Omental fat pad (tissue), 4 donors: ENCODE measurements at places on chromosomes 6 and 20. TPM values are rescaled to one million over a fixed set of nuclear protein-coding genes. Genes with fewer than 3 reads are reported as not detected.

DNA sequence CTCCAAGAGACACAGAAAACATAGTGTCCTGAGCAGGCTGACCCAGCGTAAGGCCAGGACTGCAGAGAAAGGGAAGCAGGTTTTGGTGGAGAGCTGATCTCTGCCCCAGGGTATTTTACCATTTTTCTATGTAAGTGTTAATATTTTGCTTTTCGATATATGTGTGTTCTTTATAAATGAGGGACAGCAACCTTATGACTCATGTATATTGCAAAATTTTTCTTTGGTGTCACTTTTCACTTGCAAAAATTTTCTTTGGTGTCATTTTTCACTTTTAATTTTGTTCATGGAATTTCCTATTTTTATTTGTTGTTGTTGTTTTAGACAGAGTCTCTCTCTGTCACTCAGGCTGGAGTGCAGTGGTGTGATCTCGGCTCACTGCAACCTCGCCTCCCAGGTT, 34.6 kb upstream of the PXDC1 start:
- DNase-seq, result no peak

DNA sequence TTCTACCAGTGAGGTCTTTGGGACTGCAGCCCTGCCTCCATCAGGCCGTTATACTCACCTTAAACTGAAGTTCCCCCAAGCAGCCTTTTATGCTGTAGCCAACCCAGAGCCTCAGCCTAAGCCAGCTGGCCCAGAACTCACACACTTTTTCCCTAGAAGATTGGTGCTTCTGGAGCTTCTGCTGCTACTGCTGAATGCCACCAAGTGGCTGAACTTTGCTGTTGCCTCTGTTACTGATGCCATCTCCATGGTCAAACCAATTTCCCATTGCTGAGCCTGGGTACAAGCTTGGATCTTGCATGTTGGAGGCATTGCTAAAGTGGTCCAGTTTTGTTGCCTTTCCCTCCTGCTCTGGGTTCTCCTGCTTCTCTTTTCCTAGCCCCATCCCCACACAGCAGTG, 15.0 kb upstream of the TBX18 start:
- no peak for DNase-seq

The NAPB gene
- total RNA-seq, result 14.5 TPM

The HLA-E gene
- total RNA-seq, result 562 TPM

The ZKSCAN8 gene
- 17.6 TPM for total RNA-seq

The DNMT3B gene
- 2.0 TPM for total RNA-seq

The GGTLC1 gene
- total RNA-seq, result not detected

The BTBD9 gene
- 26.3 TPM for total RNA-seq

The POU5F1 gene
- not detected for total RNA-seq

- no peak for DNase-seq
These were observed 592.3 kb downstream of the PKHD1 start for GRCh38 chr6:51495096-51495495.

GRCh38 chr6:158283304-158283980, 28.8 kb upstream of the TULP4 start:
- no peak for DNase-seq

DNA sequence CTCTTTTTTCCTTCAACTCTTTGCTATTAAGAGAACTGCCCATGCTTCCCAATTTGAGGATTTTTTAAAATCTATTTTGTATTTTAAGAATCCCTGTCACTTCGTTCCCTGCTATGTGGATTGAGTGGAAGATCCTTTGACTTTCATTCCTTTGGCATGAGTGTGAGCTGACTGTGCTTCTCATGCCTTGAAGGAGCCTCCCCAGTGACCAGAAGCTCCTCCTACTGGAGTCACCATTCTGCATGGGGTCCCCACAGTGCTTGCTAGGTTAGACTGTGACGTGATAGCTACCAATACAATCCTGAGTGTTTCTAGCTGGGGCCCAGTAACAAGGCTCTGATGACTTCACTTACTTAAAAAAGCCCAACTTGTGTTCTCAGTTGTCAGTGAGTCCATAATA, 104.4 kb upstream of the LAMP5 start:
- no peak for DNase-seq

The PNPLA1 gene
- not detected for total RNA-seq

DNA sequence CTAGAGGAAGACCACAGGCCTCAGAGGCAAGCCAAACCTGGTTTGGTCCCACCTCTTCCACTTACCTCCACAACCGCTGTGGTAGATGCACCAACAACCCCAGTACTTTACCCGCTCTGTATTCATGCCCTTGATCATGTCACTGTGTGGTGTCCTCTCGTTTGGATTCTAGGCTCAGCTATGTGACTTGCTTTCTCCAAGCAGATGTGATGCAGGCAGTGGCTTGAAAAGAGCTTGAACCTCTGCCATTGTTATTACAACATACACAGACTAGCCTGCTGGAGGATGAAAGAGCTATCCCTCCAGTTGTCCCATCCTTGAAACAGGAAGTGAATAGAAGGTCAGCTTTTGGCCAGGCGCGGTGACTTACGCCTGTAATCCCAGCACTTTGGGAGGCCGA, 147.7 kb downstream of the ZNF217 start:
- DNase-seq, result no peak

- no peak for DNase-seq
These were observed 1.9 kb downstream of the KIF16B start for GRCh38 chr20:16571333-16571732.

The ANKEF1 gene
- 4.5 TPM for total RNA-seq

GRCh38 chr6:18507561-18507960, 120.4 kb downstream of the RNF144B start:
- no peak for DNase-seq

- no peak for DNase-seq
These were observed 859 bp upstream of the RAE1 start for GRCh38 chr20:57350081-57350710.

The OXT gene
- total RNA-seq, result not detected

GRCh38 chr6:139248911-139249310, 42.9 kb downstream of the TXLNB start:
- no peak for DNase-seq

- no peak for DNase-seq
These were observed 356.6 kb downstream of the PREX1 start for GRCh38 chr20:48471176-48471575.

- DNase-seq, result no peak
These were observed 1.1 kb downstream of the DPM1 start for GRCh38 chr20:50957276-50957675.

The THBD gene
- 95.5 TPM for total RNA-seq

DNA sequence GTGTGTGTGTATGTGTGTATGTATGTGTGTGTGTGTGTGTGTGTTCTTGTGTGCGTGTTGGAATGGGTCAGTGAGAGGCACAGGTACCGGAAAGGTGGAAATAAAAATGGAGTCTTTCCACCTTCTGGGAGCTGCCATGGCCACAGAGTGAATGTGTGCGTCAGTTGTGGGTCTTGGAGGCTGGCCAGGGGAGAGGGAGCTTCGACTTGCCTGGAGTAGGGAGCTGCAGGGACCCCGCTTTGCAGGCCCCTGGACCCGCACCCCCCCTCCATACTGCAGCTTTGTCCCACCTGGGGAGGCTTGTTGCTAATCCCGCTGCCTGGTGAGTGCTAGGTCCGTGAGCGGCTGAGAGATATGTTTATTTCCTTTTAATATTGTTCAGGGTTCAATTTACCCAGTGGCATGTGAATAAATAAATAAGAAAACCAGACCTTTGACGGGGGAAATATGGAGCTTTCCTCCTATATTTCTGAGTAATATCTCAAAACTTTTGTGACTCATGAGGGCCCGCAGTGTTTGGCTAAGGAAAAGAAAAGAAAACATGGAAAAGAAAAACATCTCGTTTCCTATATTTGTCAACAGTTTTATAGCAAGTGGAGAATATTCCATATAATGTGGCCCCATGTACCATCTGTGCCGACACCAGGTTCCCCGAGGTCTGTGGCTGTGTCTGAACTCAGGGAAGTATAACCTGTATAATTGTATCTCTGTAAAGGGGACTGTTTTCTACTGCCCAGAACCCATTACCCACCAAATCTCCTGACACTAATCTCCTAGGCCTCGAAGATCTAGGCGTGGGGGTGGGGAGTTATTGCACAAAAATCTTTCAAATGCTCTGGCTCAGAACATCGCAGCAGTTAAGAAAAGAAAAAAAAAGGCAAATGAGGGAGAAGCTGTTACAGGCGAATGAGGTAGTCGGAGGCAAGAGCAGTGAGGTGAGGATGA, 24.6 kb upstream of the CCDC167 start:
- no peak for DNase-seq

- no peak for DNase-seq
These were observed 43.3 kb upstream of the MRPS10 start for GRCh38 chr6:42260972-42261371.

DNA sequence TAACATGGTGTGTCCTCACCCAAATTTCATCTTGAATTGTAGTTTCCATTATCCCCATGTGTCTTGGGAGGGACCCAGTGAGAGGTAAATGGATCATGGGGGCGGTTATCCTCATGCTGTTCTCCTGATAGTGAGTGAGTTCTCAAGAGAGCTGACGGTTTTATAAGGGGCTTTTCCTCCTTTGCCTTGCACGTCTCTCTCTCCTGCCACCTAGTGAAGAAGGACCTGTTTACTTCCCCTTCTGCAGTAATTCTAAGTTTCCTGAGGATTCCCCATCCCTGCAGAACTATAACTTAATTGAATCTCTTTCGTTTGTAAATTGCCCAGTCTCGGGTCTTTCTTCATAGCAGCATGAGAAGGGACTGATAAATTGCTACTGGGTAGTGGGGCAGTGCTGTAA, 789.3 kb downstream of the FRK start:
- no peak for DNase-seq

- DNase-seq, result peak; percentile 49
These were observed 5.5 kb downstream of the PTGIS start for GRCh38 chr20:49562311-49563014.

DNA sequence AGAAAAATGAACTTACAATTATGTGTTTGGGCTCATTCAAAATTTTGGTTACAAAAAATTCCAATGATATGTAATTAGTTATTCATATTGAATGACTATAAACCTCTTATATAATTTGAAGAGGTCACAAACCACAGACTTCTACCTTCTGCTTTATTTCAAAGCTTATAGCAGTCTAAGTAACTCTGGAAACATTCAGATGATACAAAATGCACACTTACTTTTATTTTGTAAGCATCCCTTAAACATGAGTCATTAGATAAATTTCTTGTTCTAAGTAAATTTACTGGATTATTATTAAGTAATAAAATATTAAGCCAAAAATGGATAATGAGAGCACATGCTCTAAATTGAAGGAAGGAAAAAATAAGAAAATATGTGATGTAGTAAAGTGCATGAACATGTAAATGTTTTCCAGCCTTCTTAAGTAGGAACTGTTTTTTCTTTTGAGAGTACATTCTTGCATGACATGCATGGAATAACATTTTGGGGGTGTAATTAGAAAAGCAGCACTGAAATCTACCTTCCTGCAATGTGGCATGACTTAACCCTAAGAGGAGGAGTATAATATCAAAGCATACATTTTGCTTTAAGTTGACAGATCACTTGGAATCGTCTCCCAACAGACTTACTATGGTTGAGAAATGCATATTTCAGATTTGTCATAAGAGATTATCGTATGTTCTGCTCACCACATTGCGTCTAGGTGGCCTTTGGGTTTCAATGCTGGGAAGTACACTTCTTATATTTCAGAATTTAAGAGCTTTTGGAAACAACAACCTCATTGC, 372.7 kb upstream of the HSF2 start:
- DNase-seq, result no peak

DNA sequence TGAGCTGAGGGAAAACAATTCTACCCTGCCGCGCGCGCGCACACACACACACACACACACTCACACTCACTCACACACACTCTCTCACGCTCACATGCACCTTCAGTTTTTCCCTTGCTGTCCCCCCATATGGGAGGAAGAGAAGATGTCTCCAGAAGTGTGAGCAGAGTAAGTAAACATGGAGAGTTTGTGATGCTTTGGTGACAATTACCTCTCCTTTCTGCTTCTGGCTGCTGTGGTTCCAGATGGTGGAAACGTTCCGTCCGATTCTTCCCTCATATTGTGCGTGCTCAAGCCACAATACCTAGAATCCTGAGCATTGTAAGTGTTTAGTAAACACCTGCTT, 86.7 kb downstream of the LINC00237 start:
- no peak for DNase-seq

GRCh38 chr6:154277629-154278017, 79.0 kb downstream of the IPCEF1 start:
- DNase-seq, result no peak

The LY86 gene
- 11.6 TPM for total RNA-seq

The SAMD3 gene
- total RNA-seq, result 1.3 TPM

- DNase-seq, result no peak
These were observed 86.6 kb downstream of the CD40 start for GRCh38 chr20:46204594-46205186.

The RGS17 gene
- 7.4 TPM for total RNA-seq

The DAAM2 gene
- total RNA-seq, result 57.1 TPM

DNA sequence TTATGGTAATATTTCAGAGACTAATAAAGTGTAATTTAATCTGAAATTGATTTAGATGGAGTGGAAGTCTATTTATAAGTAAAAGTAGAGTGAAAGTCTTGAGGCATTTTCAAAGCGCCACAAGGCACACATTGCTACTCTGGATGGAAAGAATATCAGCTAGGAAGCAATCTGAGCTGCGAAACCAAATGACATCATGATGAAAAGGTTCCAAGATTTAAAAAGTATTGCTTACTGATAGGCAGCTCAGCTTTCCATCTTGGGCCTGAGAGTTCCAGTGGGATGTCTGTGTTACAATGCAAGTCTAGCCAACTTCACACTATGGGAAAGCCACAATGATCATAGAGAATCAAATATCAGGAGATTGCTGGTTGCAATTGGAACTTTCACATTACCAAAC, 126.9 kb upstream of the VGLL2 start:
- DNase-seq, result no peak

DNA sequence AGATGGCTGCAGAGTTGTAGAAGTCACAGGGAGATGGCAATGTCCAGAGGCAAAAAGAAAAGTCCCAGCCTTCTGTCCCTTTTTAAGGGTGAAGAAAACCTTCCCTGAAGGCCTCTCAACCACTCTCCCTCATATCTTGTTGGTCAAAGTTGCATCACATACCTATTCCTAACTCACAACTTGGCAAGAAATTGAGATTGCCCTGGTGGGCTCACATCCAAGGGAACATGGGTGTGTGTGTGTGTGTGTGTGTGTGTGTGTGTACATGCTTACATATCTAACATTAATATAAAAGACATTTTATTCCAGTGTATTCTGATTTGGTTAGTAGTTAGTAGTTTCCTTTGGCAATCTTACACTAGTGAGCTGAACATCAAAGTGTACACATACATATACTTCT, 144.3 kb upstream of the SALL4 start:
- no peak for DNase-seq

The PDE10A gene
- total RNA-seq, result 15.9 TPM

DNA sequence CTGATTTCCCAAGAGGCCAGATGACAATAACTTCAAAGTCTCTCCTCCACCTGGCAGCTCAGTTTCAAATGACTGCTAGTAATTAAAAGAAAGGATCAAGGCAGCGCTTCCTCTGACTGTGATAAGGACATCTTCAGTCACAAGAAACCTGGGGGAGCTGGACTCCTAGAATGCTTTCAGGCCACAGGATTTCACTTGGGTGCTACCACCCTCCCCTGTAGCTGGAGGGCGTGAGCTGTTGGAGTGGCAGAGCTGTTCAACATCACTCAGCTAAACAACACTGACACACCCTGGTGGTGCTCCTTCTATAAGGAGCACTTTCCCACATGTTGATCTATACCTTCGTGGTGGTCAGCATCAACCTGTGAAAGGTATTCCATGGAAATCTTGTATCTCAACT, 2.2 kb upstream of the CNR1 start:
- DNase-seq, result no peak

- no peak for DNase-seq
These were observed 9.3 kb downstream of the DLL1 start for GRCh38 chr6:170281331-170282292.

The C6orf132 gene
- 3.0 TPM for total RNA-seq

- DNase-seq, result no peak
These were observed 13.5 kb upstream of the ZBTB46 start for GRCh38 chr20:63844511-63844991.

- no peak for DNase-seq
These were observed 24.3 kb downstream of the TFAP2B start for GRCh38 chr6:50842861-50843384.
